DND-41 (cell line): ENCODE measurements at places on chromosomes 6 and 20.

DNA sequence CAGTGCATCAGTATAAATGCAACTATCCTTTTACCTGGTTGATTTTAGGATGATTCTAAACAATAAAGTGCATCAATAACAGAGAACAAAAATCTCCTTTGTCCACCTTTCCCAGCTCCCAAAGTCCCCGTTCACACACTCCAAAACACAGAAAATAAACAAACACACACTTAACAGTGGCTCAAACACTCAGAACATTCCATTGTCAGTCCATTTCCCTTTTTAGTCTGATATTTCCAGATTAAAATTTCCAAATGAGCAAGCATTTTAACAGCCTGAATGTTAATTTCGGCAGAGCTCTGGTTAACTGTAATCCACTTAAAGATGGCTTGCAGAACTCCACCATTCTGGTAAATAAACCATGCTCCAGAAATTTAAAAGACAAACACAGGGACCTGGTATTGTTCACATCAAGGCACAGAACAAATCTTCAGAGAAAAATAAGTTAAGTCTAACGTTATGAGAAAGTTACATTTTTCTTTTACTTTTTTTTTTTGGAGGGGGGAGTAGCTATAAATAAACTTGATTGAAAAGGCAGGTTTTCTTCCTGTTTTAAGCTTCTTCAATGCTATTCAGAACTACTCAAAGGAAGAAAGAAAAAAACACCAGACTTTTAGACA is 100.8 kb downstream of the DST start:
- no peak for DNase-seq

DNA sequence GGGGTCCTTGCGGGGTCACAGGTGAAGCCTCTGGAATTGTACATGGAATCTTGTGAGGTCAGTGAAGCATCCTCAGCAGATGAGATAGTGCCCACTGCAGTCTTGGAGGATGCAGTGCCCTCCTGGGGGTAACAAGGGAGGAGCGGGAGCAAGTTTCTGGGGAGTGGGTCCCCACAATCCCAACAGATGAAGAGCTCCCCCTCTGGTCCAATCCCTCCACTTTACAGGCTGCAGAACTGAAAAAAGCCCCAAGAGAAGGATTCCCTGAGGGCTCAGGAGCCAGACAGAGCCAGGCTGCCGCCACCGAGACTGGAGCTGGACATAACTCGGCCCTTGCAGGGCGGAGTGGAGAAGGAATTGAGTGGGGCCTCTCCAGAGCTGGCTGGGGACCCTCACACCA is 52.4 kb downstream of the TTI1 start:
- no peak for DNase-seq

- no peak for DNase-seq
Observed at GRCh38 chr6:157116426-157116825, 206.9 kb downstream of the TMEM242 start.

- no peak for DNase-seq
Observed at GRCh38 chr6:20790032-20790791, 256.0 kb downstream of the CDKAL1 start.

GRCh38 chr20:61708891-61709290 is 356.8 kb downstream of the TAF4 start:
- no peak for DNase-seq

- DNase-seq: no peak
Observed at GRCh38 chr6:149248693-149249369, 68.7 kb upstream of the TAB2 start.

- no peak for DNase-seq
Observed at GRCh38 chr6:13409991-13410390, 77.4 kb downstream of the GFOD1 start.

GRCh38 chr20:57205606-57206219 is 60.7 kb downstream of the BMP7 start:
- DNase-seq: no peak

GRCh38 chr6:27121640-27122039 is 125.9 kb upstream of the PRSS16 start:
- DNase-seq: no peak
